ENCODE measurements at places on chromosomes 12 and 14.

DNA sequence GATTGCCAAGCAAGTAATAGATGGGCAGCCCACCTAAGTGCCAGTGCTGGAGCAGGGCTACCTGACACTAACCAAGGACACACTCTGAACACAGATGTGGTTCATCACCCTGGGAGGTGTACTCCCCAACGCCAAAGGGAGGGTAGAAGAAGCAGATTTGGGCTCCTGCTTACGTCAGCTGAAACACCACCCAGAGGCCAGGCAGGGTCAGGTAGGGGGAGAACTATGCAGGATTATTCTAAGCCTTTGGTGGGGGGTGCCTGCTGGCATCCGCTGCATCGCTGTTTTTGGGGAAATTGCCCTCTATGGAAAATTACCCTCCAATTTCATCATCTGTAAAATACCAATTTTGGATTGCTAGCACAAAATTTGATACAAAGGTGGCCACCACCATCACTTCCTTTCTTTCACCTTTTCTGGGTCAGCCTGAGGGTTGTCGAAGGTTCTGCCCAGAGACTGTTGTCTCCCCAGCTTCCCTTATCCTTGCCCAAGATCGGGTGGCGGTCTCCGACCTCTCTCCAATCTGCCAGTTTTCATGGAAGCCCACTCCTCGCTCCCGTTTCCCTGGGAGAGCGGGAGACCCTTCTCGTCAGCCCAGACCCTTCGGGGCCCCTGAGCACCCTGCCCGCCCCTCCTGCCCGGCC is 535 bp downstream of the BIN2 start:
- DNase-seq, result no peak

DNA sequence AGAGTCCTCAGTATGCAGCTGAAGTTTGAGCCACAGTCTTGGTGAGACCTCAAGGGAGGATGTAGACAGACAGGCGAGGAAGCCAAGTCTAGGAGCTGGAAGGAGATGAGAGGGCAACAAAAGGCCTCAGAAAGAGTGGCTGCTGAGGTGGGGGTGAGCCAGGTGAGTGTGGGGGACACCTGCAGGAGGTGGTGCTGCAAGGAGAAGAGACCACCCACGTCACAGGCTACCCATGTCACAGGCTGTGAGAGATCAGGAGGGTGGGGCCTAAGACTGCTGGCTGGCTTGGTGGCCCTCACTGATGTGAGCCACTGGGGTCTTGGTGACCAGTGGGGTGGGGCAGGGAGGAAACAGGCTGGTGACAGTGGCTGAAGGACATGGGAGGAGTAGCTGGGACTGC is 97.3 kb downstream of the KIF26A start:
- no peak for DNase-seq

DNA sequence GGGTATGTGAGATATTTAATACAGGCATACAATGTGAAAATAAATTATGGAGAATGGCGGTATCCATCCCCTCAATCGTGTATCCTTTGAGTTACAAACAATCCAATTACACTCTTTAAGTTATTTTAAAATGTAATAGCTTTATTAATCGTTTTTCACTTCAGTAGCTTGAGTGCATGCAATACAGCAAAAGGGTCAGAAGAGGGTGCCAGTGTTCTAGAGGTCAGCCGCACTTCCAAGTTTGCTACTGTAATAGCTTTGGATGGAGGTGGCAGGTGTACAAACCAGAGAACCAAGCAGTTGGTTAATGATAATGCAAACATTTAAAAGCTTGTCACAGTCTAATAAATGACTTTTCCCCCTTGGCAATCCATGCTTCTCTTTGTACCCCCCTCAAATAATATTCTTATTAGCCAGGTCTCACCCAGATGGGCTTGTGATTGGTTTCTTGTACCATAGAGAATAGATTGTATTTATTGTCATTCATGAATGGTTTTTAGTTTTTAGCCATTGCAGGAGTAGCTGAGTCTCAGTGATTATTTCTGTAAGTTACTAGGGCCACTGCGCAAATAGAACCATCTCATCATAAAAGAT is 127.0 kb downstream of the ERC1 start:
- DNase-seq, result peak; percentile 43

DNA sequence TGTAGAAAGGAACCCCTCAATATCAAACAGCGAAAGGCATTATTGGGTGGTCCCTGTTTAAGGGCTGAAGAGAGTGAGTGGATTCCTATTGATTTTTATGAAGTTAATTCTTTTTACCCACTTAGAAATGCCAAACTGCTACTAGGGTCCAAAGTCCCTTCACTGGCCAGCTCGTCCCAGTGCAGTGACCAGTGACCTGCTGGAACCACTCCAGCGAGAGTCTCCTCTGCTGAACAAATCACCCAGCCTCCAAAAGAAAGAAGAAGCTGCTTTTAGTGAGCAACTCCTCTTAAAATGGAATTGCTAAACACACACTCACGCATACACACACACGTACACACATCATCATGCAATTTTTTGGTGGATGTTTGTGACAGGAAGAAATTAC is 198.2 kb upstream of the PLEKHG7 start:
- no peak for DNase-seq

GRCh38 chr14:39426605-39427004 is 5.6 kb downstream of the FBXO33 start:
- DNase-seq, result peak; percentile 42

GRCh38 chr14:44162197-44162596 is 344.9 kb downstream of the FSCB start:
- no peak for DNase-seq

GRCh38 chr14:34258318-34258717 is 203.7 kb downstream of the SPTSSA start:
- no peak for DNase-seq

DNA sequence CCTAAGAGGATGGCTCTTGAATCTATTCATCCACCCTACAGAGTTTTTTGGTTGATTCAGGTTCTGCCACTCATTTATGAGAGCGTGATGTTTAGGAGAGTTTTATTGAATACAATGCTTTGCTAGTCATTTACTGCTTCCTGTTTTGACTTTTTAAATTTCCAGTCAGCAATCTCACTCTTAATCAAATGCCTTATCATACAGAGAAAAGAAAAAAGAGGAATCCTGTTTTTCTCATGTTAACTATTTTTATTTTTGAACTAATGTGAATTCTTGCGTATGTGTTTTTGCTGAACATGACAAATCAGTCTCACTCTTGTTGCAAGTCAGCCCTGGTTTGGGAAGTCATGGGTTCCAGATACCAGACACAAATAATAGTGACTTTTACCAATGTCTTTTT is 22.1 kb upstream of the LGMN start:
- DNase-seq, result no peak
